NCI-H526 (cell line): ENCODE measurements at places on chromosomes 5 and 9.
A peak's percentile ranks its signal among the peaks of the same experiment; 100 is the strongest.

GRCh38 chr5:81305785-81306184, 4.4 kb downstream of the ZCCHC9 start:
- DNase-seq = no peak

GRCh38 chr5:139668924-139669661, 20.9 kb downstream of the CXXC5 start:
- peak; percentile 68 for DNase-seq

DNA sequence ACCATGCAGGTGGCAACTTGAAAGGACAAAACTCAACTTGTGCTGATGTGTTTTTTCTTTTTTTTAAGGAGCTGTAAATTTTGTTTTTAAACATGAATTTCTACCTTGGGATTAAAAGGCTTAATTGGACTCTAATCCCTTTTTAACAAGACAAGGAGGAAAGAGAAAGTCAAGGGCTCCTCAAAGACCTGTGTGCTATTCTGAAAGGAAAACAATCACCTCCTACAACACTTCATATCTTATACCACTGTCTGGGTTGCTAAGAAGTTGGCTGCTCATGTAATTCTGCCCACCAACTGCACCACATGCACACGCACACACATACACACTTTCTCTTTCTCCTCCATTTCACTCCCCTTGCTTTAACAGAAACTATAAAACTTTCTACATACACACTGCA, 78.6 kb downstream of the SH3RF2 start:
- DNase-seq = no peak

DNA sequence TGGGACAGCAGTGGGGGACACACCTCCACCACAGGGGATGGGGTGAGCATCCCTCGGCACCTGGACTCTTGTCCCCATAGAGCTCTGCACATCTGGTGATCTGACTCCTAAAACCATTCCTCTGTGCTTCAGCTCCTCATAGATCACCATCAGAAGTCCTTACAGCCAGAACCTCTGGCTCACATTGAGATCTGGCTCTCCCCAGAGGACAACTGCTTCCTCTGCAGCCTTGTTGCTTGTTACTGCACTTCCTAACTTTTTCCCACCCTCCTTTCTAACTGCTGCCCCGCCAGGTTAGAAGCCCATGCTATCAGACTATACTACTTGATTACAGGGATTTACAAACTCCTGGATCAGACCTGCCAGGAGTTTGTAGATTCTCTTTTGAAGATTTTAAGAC, 64.5 kb downstream of the ARSB start:
- no peak for DNase-seq

DNA sequence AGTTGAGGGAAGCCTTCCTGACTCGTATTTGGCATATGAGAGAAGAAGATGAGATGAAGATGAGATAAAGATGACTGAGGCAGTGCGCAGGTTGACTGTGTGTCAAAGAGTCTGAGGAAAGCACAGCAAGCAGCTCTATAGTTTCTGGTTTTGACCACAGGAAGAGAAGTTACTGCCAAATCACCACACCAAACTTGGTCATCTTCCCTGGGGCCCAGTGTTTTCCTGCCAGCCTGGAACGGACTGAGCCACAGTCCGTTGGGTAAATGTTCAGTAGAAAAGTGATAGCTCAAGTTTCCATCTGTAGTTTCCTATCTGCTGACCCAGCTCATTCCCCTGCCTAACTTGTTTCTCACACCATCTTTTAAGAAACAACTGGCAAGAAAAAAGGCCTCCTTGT, 80.7 kb upstream of the ADAMTS19 start:
- DNase-seq = no peak

GRCh38 chr5:44714871-44715561, 93.7 kb upstream of the MRPS30 start:
- no peak for DNase-seq

DNA sequence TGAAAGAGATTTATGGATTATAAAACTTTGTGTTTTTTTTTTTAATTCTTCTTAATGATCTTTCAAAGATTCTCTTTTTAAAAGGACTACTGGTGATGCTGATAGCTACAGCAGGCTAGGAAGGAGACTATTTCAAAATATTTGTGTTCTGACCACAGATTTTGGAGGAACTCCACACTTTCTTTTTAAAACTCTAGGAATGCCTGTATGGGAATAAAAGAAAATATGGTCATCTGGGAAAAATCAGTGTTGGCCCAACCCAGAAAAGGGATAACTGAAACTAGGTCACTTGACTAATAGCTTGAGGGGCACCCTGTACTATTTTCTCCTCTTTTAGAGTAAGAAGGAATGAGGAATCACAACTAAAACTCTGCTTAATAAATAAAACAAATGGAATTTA, 97.6 kb upstream of the ADAMTS19 start:
- no peak for DNase-seq

GRCh38 chr5:129400395-129400983, 59.6 kb upstream of the ADAMTS19 start:
- DNase-seq = no peak
